ENCODE measurements at places on chromosomes 6 and 20.

DNA sequence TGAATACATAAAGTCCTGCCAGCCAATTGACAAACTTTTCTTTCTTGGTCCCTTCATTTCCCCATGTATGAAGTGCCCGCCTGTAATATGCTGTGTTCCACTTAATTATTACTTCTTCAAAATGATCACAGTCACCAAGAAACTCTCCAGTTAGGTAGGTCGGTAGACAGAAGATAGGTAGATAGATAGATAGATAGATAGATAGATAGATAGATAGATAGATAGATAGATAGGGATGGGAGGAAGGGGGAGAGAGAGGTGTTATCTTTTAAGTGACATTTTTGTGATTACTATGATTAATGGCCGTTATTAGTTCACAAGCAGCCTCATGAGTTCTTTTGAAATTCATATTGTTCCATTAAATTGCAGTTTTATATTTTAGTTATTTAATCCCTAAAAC, 79.5 kb upstream of the TPD52L1 start:
- no peak for DNase-seq

- DNase-seq: no peak
Observed at GRCh38 chr6:11798538-11798937, 19.9 kb upstream of the ADTRP start.

- no peak for DNase-seq
Observed at GRCh38 chr6:79193971-79194370, 40.5 kb downstream of the HMGN3 start.

- DNase-seq: no peak
Observed at GRCh38 chr6:105985816-105986632, 100.1 kb upstream of the PRDM1 start.

GRCh38 chr6:91580635-91581034, 993.8 kb upstream of the MAP3K7 start:
- DNase-seq: no peak

DNA sequence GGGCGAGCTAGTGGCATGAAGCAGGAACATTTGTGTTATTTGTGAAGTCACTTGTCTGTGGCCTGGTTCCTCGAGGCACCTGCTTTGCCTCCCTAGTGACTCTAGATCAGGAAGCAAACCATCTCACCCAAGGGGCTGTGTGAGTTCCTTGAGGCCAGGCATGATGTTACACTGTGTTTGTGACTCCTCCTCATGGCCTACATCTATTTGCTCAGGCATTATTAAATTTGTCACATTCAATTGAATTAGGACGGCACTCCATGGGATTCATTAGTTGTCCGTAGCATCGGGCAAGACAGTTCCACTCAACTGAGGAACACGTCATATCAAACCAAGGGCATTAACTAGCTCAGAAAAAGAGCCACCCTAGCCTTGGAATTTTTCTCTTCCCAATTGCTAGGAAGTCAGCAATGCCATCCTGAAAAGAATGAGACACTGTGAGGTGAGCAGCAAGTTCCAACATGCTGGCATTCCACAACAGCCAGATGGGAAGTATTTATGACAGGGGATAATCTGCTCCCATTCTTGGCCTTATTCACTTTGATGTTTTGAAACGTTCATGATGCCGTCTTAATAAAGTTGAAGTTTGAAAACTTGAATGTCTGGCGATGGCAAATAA, 17.2 kb downstream of the TMEM200A start:
- DNase-seq: no peak

- no peak for DNase-seq
Observed at GRCh38 chr6:21375151-21376116, 218.1 kb upstream of the SOX4 start.

DNA sequence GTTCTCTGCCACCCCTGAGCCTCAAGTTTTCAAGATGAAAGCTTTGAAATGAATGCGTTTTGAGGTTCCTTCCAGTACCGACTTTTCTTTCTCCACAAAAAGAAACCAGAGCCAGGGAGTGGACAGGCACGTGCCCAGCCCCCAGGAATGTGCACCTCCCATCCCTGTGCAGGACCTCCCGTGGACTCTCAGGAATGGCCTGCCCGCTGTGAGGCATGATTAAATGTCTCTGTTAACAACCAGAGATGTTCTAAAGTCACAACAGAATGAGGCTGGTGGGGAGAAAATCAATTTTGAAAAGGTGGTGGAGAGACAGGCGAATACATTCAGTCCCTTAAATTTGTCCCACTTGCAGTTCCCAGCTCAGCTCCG, 1.5 kb downstream of the TGM3 start:
- DNase-seq: no peak

GRCh38 chr6:27049863-27050781, 197.4 kb upstream of the PRSS16 start:
- DNase-seq: no peak

DNA sequence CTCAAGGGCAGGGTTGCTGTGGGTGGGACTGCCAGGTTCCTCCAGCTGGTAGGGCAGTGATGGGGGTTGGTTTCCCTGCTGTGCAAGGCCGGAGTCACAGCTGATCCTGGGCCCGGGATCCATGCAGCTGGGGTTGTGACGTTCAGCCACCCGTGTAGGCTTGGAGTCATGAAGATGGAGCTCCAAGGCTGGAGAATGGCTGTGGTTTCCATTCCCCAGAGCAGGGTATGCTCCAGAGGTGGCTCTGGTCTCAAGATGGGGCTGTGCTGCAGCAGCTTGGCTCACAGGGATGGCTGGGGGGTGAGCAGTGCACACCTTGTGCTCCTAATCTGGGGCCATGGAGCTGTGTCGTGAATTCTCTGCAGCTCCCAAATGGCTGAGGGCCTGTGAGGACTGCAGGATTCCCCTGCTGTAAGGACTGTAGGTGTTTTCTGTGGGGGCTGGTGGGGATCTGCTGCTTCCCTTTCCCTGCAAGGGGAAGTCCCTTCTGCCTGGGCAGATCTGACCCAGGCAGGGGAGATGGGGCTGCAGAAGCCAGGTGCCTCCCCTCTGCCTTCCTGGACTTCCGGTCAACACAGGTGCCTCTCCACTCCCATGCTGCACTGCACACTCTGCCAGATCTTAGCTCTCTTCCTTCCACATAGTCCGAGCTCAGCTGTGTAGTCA, 15.9 kb downstream of the KIF25 start:
- DNase-seq: no peak

DNA sequence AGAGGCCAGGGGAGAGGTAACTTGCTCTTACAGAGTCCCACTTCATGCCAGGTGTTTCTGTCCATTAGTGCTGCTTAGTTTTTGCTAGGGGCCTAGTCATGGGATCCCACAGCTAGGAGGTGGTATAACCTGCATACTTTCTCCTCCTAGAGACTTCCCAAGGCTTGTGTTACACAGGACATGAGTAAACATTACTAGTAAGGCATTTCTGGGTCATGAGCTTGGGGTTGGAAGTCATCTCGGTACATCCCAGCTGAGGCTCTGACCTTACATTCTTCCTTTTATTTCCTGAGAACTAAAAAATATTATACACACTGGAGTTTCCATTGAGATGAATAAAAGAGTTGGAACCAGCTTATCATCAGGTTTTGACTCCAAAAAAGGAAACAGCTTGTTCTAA, 20.9 kb upstream of the PNPLA1 start:
- no peak for DNase-seq

DNA sequence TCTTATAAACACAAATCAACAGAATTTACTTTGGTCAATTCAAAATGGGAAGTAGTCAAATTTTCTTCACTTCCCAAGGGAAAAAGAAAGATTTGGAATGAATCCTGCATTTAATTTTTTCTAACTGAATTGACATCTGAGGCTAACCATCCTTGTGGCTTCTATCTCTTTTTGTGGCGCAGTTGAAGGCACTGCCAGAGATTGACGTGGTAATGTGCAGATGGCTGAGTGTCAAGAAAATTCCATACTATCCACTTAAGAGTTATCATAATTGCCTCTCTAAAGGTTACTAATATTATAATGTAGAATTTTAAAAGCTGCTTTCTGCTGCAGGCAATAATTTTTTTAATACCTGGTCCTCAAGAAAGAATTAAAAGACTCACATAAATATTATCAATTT, 162.3 kb downstream of the KLHL32 start:
- no peak for DNase-seq
